ENCODE measurements at places on chromosomes 16 and 17.

GRCh38 chr17:72683506-72684404 is 408.7 kb downstream of the SLC39A11 start:
- peak; percentile 94 for DNase-seq

- DNase-seq = peak; percentile 99
These were observed 8.2 kb downstream of the PLCD3 start for GRCh38 chr17:45123930-45124796.

DNA sequence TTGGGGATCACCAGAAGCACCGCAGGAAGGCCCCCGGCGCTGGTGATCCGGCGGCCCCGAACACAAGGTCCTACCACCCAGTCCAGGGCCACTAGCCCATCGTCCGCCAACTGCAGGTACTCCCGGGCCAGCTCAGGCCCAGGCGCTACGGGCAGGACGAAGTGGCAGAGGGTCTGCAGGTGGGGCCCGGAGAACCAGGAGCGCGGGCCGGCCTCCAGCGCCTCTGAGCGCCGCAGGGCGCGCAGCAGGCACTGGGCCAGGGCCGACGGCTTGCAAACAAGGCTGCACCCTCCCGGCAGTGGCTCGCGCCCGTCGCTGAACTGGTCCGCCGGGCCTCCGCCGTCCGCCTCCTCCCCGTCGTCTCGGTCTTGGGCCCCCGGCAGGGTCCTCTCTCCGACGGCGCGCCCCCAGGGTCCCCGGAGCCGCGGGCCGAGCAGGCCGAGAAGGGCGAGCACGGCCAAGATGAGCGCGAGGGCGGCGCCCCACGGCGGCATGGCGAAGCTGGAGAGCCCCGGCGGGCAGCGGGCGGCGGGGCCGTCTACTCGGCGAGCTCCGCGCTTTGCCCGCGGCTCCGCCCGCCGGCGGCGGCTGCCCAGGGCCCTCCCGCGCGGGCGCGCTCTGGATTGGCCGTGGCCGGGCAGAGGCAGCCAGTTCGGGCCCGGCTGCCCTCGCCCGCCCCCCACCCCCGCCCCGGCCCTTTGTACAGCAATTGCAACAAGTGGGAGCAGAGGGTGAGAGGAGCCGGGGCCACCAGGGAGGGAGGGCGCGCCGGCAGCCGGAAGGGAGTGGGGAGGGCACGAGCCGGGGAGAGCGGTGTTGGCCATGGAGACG is at the start of gene ABHD15:
ABHD15 (minus strand) TSS at position 565 of the 831 bp plus-strand sequence; CDS start at position 494, 71 bp downstream.
- peak; percentile 29 for DNase-seq

- DNase-seq = no peak
These were observed 52.2 kb downstream of the SDK2 start for GRCh38 chr17:73592079-73592415.

DNA sequence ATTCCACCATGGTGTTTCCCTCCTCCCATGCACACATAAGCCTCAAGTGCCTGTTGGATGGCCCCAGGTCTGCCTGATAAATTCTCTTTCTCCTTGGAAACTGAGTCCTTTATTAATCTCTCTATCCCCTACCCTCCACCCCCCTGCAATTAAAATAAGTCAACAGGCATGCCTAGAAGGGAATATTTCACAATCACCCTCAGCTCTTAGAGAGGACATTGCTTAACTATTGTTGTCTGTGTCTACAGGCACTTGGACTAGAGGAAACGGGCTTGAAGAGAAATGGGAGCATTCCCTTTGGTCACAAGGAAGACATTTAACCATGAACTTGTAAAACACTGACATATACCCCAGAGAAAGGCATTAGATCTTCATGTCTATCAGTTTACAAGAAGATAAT is 39.5 kb downstream of the RCVRN start:
- DNase-seq = no peak

GRCh38 chr17:46726206-46726605 is 92.3 kb downstream of the WNT3 start:
- peak; percentile 18 for DNase-seq

DNA sequence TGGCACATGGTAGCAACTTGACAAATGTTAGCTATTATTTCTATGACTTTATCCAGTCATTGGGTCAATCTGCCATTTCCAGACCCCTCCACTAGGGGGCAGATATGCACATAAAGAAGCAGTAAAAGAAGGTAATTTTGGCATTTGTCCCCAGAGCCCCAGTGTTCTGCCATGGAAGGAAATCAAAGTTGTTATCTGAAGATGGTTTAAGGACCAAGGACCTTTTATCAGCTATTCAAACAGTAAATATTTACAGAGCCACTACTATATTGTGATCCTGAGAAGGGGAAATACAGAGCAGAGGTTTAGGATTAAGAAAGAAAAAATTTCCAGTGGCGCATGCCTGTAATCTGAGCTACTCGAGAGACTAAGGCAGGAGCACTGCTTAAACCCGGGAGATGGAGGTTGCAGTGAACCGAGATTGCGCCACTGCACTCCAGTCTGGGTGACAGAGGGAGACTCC is 20.0 kb downstream of the TRAF4 start:
- peak; percentile 85 for DNase-seq

- DNase-seq = no peak
These were observed 20.7 kb upstream of the IL21R start for GRCh38 chr16:27381236-27381635.

DNA sequence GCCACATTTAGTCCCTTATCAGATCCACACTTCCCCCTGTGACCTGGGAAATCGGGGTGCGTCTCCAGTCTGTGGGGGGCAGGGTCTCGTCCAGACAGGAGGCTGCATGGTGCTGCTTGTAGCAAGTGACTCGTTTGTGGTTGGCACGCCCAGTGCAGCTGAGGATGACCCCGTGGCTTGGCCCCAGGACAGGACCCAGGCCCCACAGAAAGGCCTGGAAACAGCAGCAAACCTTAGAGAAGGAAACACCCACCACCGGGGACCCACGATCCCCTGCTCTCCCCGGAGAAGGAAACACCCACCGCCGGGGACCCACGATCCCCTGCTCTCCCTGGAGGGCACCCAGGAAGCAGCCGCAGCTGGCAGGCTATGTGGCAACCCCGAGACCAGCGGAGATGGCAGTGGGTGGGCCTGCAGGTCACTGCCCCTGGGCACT is 8.2 kb upstream of the C16orf95 start:
- no peak for DNase-seq

GRCh38 chr17:29504711-29505110 is 62.1 kb downstream of the ABHD15 start:
- no peak for DNase-seq

DNA sequence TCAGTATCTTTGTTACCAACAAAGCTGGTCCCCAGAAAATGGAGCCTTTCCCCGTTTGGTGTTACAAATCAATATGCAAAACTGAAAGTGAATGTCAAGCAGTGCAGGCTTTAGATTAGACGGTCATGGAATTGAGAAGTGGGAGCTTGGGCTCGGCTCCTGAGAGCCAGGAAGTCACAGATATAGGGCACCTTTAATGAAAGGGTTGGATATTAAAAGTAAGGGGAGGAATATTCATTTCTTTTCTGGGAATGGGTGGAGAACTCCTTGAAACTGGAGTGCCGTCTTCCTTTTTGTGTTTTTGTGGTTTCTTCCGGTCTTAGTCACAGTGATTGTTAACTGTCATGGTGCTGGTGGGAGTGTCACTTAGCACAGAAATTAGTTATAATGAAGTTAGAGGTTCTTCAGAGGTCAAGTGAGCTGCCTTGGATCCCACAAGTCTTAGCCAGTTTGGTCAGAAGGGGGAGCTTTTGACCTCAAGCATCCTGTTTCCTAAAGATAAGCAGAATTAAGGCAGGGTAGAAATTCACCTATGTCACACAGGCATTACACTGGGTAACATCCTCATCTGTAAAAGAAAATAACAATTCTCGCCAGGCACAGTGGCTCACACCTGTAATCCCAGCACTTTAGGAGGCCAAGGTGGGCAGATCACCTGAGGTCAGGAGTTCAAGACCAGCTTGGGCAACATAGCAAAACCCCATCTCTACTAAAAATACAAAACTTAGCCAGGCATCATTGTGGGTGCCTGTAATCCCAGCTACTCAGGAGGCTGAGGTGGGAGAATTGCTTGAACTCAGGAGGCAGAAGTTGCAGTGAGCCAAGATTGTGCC is 9.6 kb upstream of the EIF1 start:
- peak; percentile 95 for DNase-seq

GRCh38 chr17:43316522-43317142 is 82.2 kb upstream of the ARL4D start:
- no peak for DNase-seq

DNA sequence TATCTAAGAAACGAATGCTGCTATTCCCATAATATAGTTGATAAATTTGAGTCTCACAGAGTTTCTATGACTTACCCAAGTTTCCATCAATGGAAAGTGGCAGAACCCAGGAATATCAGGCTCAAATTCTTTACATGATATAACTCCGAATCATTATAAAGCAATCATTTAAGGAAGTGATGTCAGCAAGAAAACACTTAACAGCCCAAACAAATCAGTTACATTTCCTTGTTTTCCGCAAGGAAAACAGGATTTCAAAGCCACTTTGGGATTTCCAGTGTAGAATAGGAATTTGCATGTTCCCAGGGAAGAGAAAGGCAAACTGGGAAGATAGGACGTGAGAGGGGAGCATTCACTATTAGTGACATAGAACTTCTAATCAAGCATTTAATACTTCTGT is 311.4 kb upstream of the GOT2 start:
- no peak for DNase-seq

DNA sequence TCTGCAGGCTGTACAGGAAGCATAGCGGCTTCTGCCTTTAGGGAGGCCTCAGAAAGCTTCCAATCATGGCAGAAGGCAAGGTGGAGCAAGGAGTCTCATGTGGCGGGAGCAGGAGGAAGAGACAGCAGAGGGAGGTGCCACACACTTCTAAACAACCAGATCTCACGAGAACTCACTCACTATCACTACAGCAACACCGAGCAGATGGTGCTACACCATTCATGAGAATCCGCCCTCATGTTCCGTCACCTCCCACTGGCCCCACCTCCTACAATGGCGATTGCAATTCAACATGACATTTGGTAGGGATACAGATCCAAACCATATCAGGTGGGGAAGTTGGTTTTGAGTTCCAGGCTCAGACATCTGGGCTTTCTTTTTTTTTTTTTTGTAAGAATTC is 31.9 kb upstream of the NUDT7 start:
- no peak for DNase-seq

DNA sequence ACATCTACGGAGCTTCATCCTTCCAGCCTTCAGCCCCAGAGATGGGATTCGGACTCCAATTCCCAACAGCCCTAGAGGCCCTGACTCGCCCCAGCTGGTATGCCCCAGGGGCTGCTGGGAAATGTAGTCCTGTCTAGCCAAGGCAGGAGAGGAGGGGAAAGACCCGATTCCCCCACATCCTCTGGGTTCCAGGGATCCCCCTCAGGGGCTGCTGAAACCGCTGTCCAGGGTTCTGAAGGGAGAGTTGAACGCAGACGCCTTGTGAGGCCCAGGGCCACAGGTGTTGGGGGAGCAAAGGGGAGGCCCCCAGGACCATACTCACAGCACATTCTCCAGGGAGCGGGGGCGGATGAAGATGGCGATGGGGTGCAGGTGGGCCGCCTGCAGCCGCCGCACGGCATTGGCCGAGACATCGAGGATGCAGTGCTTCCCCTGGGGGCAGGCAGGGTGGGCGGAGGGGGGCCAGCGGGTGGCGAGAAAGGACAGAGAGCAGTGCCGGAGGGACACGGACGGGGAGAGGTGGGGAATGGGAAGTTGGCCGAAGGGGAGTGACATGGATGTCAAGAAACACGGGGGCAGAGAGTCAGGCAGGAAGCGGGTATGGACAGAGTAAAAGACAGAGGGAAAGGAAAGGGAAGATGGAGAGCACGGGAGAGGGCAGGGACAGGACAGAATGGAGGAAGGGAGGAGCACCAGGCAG is 12.6 kb upstream of the ASGR1 start:
- DNase-seq = no peak

DNA sequence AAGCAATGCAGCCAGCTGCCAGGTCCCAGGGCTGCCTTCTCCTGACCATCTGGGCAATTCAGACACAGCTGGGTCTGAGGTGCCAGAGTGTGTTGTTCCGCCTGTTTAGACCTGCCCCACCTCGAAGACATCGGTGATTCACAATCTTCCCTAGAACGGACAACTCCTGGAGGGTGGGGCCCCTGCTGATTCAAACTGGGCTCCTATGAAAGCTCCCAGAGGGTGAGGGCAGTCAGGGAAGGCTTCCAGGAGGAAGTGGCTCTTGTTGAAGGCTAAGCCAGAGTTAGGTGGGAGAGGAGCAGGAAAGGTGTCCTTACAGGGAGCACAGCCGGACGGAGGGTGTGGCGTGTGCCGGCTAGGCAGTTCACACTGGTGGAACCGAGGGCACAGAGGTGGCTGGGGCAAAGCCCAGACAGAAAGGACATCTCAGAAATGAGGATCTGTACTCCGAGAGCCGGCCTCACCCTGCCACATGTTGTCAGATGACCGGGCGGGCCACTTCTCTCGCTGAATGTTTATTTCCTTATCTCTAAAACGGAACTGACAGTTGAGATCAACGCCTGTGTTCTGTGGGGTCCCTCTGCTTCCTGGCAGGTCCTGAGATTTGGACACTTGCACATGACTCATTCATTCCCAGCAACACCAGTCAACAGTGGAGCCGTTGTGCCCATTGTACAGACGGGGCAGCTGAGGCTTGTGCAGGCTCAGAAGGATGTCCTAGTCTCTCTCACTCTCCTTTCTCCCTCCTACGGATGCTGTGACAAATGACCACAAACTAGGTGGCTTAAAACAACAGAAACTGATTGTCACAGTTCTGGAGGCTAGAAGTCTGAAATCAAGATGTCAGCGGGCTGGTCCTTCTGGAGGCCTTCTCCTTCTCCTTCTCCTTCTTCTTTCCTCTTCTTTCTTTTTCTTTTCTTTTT is 26.9 kb upstream of the LITAF start:
- DNase-seq = peak; percentile 70

DNA sequence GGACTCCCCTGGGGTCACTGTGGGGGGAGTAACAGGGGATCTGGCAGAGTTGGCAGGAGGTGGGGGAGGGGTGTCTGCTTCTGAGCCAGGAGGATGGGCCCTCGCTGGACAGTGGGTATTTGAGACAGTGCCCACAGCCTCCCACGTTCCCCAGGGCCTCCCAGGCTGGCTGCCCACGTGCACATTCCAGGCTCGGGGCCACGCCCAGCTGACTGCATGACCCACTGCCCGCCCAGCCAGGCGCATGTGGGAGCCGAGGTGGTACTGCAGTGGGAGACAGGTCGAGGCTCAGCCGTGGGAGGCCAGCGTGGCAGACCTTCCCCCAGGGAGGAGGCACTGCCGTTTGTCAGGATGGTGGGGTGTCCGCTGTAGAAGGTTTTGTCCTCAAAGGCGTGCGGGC is 38.8 kb downstream of the BAHCC1 start:
- DNase-seq = peak; percentile 56

DNA sequence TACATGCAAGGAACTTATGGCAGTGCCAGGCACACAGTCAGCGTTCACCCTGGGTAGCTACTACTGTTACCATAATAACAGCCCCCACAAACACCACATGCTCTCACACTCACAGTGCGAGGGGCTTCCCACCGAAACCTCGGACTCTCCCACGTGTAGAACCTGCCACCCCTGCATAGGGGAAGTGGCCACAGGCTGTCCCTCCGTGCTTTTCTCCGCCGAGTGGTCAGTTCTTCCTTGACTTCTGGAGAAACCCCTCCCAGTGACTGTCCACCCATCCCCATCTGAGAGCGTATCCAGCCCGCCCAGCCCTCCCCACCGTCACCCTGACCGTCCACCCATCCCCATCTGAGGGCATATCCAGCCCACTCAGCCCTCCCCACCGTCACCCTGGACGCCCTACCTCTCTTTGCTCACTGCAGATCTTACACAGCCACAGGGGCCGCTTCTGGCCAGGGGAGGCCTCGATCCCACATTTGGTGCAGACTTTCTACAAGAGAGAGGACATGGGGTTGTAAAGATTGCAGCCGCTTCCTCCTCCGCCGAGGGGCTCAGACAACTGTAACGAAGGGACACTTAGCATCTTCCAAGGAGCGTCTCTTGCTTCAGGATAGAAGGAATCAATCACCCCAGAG is 71.1 kb downstream of the RPH3AL start:
- DNase-seq = no peak
